ENCODE measurements at places on chromosomes 16 and 17.

- no peak for DNase-seq
Measured at GRCh38 chr17:40499551-40500189, 1.8 kb downstream of the TNS4 start.

GRCh38 chr17:62573480-62574117, 53.9 kb upstream of the MRC2 start:
- DNase-seq = no peak

DNA sequence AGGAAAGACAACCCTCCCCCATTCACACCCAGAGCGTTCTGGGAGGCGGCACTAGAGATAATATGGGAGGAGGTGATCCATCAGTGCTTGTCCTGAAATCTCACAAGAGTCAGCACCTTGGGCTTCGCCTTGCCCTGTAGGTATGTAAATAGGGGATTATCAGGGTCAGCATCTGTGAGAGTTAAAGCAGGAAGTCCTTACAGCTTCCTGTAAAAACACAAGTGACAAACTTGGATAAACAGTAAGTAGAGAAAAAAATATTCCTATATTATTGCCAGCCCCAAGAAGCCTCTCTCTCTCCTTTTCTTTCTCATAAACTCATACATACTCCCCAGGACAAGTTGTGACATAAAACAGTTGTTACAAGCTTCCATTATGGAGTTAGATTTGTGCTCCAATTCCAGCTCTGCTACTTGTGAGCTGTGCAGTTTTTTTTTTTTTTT, 187.7 kb downstream of the MAF start:
- DNase-seq = no peak

DNA sequence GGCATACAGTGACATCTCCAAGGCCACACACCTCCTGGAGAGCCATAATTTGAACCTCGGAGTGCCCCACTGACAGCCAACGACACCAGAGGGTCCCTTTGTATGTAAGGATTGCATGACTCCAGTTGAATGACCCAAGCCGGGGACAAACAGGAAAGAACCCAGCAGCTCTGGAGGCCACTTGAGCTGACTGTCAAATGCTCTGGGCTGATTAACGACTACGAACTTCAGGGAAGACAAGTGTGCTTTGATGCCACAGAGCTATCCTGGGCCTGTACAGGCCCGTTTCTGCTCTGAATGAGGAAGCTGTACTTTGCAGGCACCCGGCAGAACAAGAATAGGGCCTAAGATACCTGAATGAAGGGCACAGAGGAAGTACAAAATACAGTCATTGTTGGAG, 404.6 kb downstream of the SLC39A11 start:
- DNase-seq = no peak

- DNase-seq = peak; percentile 80
Measured at GRCh38 chr17:42017866-42018200, 594 bp upstream of the DNAJC7 start.

DNA sequence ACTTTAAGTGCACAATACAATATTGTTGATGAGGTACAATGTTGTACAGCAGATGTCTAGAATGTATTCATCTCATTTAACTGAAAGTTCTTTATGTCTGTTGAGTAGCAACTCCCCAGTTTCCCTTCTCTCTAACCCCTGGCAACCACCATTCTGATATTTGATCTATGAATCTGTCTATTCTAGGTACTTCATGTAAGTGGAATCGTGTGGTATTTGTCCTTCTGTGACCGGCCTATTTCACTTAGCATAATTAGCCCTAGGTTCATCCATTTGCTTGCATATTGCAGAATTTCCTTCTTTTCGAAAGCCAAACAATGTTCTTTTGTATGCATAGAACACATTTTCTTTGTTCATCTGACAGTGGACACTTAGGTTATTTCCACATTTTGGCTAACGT, 10.8 kb downstream of the RGS9 start:
- DNase-seq = no peak

- no peak for DNase-seq
Measured at GRCh38 chr16:35730251-35730650, 2270.8 kb downstream of the TP53TG3F start.

DNA sequence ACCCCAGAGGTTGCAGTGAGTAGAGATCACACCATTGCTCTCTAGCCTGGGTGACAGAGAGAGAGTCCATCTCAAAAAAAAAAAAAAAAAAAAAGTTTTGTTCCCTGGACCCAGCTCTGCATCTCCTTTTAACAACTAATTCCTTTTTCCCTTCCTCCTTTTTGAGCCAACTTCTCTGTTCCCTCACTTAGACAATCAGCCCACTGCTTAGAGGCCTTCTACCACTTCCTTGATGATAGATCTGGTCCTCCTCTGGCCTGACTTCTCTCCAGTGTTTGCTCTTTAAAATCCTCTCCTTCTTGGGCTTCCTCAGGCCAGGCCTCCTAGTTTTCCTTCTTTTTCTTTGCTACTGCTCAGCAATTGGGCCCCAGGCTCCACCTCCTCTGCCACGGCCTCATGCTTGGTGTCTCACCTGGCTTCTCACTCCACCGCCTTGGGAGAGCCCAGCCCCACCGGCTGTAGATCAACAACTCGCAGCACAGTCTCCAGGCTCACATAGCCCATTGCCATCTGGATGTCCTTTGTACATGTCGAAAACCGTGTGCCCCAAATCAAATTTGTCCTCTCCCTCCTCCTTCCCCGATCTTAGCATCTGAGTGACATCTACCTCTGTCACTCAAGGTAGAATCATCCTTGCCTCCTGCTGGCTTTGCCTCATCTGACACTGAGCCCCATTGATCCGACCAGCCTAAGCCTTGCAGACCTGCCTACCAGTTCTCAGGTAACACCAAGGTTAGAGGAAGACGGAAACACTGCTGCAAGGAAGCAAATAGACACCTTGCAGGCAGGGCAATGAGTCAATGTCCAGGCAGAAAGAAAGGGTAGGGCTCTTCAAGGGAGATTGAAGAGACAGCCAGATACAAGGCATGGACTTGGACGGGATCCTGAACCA, 17.4 kb downstream of the ARHGAP27 start:
- no peak for DNase-seq

GRCh38 chr17:77654850-77655249, 303.7 kb upstream of the TNRC6C start:
- DNase-seq = no peak

DNA sequence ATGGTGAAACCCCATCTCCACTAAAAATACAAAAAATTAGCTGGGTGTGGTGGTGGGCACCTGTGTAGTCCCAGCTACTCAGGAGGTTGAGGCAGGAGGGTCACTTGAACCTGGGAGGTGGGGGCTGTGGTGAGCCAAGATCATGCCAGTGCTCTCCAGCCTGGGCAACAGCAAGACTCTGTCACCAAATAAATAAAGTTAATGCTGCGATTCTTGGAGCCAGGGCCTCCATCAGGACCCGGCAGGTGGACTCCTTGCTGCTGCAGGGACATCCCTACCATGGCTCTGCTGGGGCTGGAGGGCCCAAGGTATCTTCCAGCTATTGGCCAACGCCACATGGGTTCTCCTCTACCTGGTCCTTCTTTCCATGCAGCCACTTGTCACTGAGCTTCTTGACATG, 82.5 kb upstream of the CACNG5 start:
- no peak for DNase-seq

- DNase-seq = no peak
Measured at GRCh38 chr16:16933861-16934260, 536.9 kb downstream of the XYLT1 start.

- no peak for DNase-seq
Measured at GRCh38 chr16:58021661-58022551, 3.6 kb upstream of the MMP15 start.

DNA sequence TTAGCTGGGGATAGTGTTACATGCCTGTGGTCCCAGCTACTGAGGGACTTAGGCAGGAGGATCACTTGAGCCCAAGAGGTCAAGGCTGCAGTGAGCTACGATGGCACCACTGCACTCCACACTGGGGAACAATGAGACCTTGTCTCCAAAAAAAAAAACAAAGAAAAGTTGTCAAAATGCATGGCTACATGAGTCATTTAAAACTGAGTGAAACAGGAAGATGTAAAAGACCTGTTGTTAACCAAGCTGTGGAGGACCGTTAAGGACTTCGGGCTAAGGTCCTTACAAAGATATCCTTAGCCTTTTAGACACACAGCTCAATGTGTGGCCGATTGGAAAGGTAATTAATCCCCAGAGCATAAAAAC, 25.1 kb downstream of the ZP2 start:
- DNase-seq = no peak

DNA sequence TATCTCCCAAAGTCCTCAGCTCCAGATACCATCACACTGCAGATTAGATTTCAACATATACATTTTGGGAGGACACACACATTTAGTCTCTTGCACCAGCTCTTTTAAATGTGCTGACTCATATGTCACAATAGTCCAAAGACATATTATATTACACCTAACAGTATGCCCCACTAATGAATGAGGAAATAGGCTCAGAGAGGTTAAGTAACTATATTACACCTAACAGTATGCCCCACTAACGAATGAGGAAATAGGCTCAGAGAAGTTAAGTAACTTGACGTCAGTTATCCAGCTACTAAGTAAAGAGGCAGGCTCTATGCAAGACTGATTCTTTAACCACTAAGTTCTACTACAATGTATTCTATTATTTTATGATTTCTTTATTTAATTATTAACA, 9.7 kb downstream of the IRX6 start:
- no peak for DNase-seq

DNA sequence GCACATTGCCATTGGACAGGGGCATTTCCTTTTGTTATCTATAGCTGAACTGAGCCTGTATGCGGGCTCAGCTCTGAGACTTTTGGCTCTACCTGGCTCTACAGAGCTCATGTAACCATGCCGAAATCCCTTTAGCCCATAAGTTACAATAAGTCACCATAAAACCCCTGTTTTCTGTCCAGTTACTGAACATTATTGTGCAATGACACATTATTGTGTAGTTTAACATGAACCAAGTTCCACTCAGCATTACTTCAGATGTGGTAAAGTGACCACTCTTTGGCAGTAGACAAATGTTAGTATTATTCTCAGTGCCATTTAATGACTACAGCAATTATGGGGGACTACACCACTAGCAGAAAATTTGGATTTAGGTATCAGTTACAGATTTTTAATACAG, 65.4 kb upstream of the RASL10B start:
- DNase-seq = no peak

Measured in erythroblast (primary cell).